Activated B cell treated with CpG ODN at 0.5 μM for 24 hours (primary cell): ENCODE measurements at places on chromosomes 13 and 19.
A peak's percentile ranks its signal among the peaks of the same experiment; 100 is the strongest.

- no peak for DNase-seq
These were observed 744.1 kb downstream of the UQCRFS1 start for GRCh38 chr19:28468701-28469459.

GRCh38 chr19:50546527-50547221 lies 21.6 kb downstream of the LRRC4B start:
- no peak for DNase-seq

DNA sequence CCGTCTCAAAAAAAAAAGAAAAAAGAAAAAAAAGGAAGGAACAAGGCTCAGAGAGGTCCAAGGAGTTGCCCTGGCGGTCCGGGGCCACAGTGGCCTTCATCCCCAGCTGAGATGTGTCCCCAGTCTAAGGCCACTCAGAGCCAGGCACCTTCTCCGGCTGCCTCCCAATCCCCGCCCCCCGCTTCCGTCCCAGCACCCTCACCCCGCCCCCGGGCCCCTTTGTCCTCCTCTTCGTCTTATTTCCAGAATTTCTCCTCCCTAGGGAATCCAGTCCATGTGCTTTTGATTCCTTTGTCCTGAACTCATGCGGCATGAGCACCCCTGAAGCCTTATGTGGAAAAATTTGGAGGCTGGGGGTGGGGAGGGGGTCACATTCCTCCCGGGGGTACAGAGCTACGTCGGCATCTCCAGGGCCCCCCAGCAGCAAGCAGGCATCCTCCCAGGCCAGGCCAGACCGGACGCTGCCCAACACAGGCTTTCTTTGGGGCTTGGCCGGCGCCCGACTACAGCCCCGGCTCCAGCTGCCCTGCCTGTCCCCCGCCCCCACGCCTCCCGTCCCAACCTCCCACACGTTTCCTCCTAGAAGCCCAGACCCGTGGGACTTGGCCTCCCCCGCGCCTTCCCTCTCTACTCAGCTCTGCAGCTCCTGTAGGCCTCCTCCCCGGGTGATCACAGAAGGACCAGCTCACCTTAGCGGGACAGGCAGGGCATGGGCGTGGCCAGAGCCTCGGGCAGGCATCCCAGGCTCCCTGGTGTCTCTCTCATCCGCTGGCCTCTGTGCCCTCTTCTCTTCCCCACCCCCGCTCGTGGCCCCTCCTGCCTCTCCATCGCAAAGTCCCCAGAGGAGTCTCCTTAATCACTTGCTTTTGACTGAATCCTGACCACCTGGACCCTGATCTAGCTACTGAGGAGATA lies 17.8 kb upstream of the ADGRE5 start:
- DNase-seq: peak; percentile 40

- no peak for DNase-seq
These were observed 64.3 kb downstream of the TBC1D4 start for GRCh38 chr13:75417656-75418055.

DNA sequence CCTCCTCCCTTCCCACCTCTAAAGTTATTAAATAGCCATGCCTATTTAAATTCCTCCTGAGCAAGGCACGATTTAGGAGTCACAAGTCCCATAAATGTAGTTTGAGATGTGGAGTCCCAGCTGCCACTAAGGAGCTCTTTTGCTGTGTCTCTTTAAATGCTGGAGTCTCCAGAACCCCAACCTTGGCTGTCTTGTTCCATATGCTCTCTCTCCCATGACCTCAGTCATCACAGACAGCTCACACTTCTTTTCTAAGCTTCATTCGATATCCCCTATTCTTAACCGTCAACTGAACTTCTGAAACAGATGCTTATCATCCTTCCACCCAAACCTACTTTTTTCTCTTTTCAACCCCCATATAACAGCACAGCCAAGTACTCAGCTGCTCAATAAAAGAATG lies 197.1 kb downstream of the VWA8 start:
- DNase-seq: no peak

GRCh38 chr13:108957369-108958012 lies 328.1 kb downstream of the MYO16 start:
- DNase-seq: no peak

GRCh38 chr13:58893396-58893795 lies 1261.9 kb downstream of the PCDH17 start:
- DNase-seq: no peak

- no peak for DNase-seq
These were observed 37.9 kb downstream of the MLLT1 start for GRCh38 chr19:6241680-6242377.

- DNase-seq: no peak
These were observed 63.3 kb downstream of the GPR12 start for GRCh38 chr13:26697069-26697955.

DNA sequence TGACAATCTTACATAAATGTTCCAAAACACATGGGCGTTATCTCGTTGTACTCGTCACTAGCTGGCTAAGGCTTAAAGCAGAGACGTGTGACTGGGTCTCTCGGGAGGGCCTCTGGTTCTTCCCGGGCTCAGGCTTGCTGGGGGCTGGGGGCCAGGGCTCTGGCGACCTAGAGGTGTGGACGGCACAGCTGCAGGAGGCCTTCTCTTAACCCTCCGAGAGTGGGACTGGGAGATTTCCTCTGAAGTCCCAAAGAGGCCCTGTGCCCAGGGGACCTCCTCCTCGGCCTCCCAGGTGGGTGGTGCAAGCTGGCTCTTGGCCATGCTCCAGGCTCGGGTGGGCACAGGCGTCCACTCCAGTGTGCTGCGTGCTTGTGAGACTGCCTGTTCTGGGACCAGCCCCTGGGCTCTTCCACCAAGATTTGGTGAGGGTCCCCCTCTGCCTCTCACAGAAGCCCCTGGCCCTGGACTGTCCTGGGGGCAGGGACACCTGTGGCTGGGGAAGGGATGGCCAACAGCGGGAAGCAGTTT lies 2.2 kb downstream of the CAPS start:
- DNase-seq: no peak

GRCh38 chr19:52638601-52639000 lies 446 bp upstream of the ZNF83 start:
- DNase-seq: no peak
